ENCODE measurements at places on chromosomes 4 and X. TPM values are rescaled to one million over a fixed set of nuclear protein-coding genes. Genes with fewer than 3 reads are reported as not detected.

GRCh38 chrX:150198776-150199175 lies 164.3 kb upstream of the MAMLD1 start:
- H3K4me1 ChIP-seq: no peaks in the 10 kb centered on the region
- no peaks in the 10 kb centered on the region for H3K36me3 ChIP-seq
- H3K27ac ChIP-seq: no peak overlapping the region
- no peak overlapping the region for H3K4me3 ChIP-seq
- no peak for DNase-seq
- H3K27me3 ChIP-seq: no peaks in the 10 kb centered on the region

DNA sequence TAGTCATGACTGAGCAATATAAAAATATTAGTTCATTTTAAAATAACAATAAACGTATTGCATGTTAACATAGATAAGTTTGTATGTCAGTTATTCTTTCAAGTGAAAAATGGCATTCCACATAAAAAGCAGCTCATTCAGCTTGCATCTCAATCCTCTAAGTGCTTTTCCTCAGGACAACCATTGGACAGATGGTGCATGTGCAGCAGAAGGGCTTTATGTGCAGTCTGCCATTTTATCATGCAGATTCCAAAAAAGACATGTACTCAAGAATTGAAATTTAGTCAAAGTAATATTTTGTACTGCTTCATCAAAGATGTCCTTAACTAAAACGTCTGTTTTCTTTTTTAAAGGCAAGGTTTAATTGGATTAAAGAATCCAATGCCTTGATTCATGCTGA lies 93.4 kb downstream of the RS1 start:
- no peak overlapping the region for H3K4me3 ChIP-seq
- no peak overlapping the region for H3K27ac ChIP-seq
- H3K36me3 ChIP-seq: no peaks in the 10 kb centered on the region
- DNase-seq: no peak
- H3K4me1 ChIP-seq: no peaks in the 10 kb centered on the region
- H3K27me3 ChIP-seq: no peaks in the 10 kb centered on the region

QRFPR gene
- not detected for total RNA-seq

DNA sequence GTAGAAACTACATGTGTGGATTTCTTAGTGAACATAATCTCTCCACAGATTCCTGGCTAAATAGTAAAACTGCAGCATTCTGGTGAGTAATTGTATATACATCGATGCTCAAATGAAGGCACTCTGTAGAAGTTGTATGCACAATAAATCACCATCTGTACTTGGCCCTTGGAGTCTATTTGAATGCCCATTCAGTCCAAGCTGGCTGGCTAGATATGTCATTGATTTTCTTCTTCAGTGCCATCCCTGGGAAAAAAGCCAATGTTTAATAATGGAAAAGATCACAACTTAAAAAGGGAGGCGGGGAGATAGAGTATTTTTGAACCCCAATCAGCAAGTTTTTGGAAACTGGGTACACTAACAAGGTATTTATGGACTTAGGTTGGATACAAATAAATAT lies 381.0 kb upstream of the TEX13C start:
- no peak for DNase-seq
- H3K27ac ChIP-seq: no peak overlapping the region
- no peaks in the 10 kb centered on the region for H3K36me3 ChIP-seq
- no peaks in the 10 kb centered on the region for H3K4me1 ChIP-seq
- H3K27me3 ChIP-seq: no peaks in the 10 kb centered on the region

TBX22 gene
- not detected for total RNA-seq

DNA sequence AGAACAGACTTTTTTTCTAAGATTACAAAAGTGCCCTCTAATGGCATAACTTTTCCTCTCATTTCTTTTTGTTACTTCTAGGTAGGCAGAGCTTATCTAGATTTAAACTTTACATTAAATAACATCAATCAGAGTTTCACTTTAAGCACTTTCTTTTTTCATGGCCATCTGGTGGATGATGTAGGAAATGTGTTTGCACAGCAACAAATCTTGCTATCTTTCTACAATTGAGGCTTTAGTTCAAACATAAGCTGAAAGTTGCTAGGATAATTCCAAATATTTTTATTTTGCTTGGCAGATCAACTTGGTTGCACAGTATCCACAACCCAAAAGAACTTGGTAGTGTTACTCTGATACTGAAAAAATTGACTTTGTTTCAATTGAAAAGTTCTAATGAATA lies 22.0 kb downstream of the NDNF start:
- no peak overlapping the region for H3K4me3 ChIP-seq
- no peak overlapping the region for H3K27ac ChIP-seq
- no peaks in the 10 kb centered on the region for H3K36me3 ChIP-seq

GRCh38 chrX:10507181-10507580 lies 113.2 kb downstream of the MID1 start:
- no peaks in the 10 kb centered on the region for H3K27me3 ChIP-seq
- H3K4me3 ChIP-seq: no peak overlapping the region
- no peaks in the 10 kb centered on the region for H3K4me1 ChIP-seq
- H3K36me3 ChIP-seq: no peaks in the 10 kb centered on the region
- no peak overlapping the region for H3K27ac ChIP-seq

ETNPPL gene
- not detected for total RNA-seq

TRAM1L1 gene
- total RNA-seq: not detected

GRCh38 chr4:3174371-3175338 lies 74.3 kb upstream of the MSANTD1 start:
- no peak for DNase-seq
- no peaks in the 10 kb centered on the region for H3K36me3 ChIP-seq
- H3K4me1 ChIP-seq: no peaks in the 10 kb centered on the region
- no peak overlapping the region for H3K4me3 ChIP-seq
- H3K27ac ChIP-seq: no peak overlapping the region

DNA sequence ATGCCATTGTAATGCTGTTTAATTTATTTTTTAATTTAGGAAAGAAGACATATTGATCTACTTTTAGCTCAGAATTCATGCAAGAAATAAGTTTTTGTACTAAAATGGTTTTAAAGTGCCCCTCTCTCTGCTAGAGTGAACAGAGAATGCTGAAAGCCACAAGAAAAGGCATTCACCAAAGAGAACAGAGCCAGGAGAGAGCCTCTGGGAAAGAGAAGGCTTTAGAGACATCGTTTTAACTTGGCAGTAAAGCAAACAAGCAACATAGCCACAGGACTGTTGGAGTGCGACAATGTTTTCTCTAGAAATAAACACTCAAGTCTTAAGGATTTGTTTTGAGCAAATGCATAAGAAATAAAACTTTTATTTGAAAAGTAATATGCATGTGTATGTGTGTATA lies 484.1 kb upstream of the CPEB2 start:
- H3K27me3 ChIP-seq: no peaks in the 10 kb centered on the region
- DNase-seq: no peak
- H3K36me3 ChIP-seq: no peaks in the 10 kb centered on the region
- H3K27ac ChIP-seq: no peak overlapping the region
- H3K4me1 ChIP-seq: no peaks in the 10 kb centered on the region

- DNase-seq: peak; percentile 34
- H3K4me1 ChIP-seq: peaks cover 7% of the 10 kb centered on the region
- no peak overlapping the region for H3K4me3 ChIP-seq
- H3K27me3 ChIP-seq: no peaks in the 10 kb centered on the region
Measured at GRCh38 chr4:6898763-6899162, 10.9 kb upstream of the TBC1D14 start.

- DNase-seq: no peak
- no peaks in the 10 kb centered on the region for H3K27me3 ChIP-seq
- no peak within 1 kb of the TSS for H3K4me3 ChIP-seq
- H3K4me1 ChIP-seq: no peaks in the 10 kb centered on the region
- no peak within 1 kb of the TSS for H3K27ac ChIP-seq
- H3K36me3 ChIP-seq: no peaks in the 10 kb centered on the region
Measured at GRCh38 chrX:26138274-26138673, at the start of gene MAGEB18. MAGEB18 (plus strand) TSS chrX:26138343; CDS start chrX:26138986, 643 bp downstream.

- no peaks in the 10 kb centered on the region for H3K4me1 ChIP-seq
- no peak overlapping the region for H3K27ac ChIP-seq
- no peaks in the 10 kb centered on the region for H3K36me3 ChIP-seq
- no peaks in the 10 kb centered on the region for H3K27me3 ChIP-seq
Measured at GRCh38 chrX:8636497-8636896, 95.4 kb downstream of the ANOS1 start.

SLITRK2 gene
- 1.7 TPM for total RNA-seq

NLGN3 gene
- 1.6 TPM for total RNA-seq

DNA sequence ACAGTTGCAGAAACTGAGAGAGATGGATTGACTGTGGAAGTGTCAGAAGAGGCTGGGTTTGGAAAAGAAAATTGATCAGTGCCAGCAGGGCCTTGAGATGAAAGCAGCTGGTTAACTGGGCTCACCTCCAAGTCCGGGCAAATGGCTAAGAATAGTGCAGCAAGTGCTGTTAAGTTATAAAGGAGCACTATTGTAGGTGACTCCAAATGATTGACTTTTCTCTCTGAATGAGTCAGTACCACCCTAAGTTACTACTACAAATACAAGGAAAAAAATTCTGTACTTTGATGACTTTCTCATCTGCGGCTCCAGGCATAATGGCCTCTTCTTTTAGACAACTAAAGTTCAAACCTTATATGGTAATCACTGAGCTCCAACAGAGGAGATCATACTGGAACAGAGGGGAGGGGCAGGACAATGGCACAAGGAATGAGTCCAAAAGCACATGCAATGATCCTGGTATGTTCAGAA lies 733.4 kb upstream of the INTU start:
- H3K4me1 ChIP-seq: no peaks in the 10 kb centered on the region
- no peak overlapping the region for H3K27ac ChIP-seq
- no peaks in the 10 kb centered on the region for H3K36me3 ChIP-seq

- H3K36me3 ChIP-seq: no peaks in the 10 kb centered on the region
- no peak for DNase-seq
- no peak overlapping the region for H3K27ac ChIP-seq
- H3K4me3 ChIP-seq: no peak overlapping the region
- H3K4me1 ChIP-seq: no peaks in the 10 kb centered on the region
Measured at GRCh38 chrX:40085102-40085551, 12.6 kb downstream of the BCOR start.

PPEF2 gene
- total RNA-seq: not detected

DNA sequence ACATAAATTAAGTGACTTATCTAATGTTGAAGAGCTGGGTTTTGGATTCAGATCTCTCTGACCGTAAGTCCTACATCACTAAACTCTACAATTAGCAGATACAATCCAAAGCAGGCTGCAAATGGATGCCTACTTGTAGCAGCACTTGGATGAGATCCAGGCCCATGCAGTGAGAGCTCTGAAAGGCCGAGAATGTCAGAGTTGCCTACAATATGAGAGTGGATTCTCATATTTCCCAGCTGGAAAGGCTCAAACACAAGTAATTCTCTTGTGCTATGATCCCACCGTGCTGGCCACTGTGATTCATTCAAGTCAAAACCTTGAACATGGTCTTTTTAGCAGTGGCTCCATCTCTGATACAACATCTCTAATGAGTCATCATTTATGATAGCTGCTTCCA lies 125.4 kb upstream of the CHRDL1 start:
- H3K27ac ChIP-seq: no peak overlapping the region
- no peaks in the 10 kb centered on the region for H3K4me1 ChIP-seq
- H3K36me3 ChIP-seq: no peaks in the 10 kb centered on the region
- H3K27me3 ChIP-seq: no peaks in the 10 kb centered on the region
- DNase-seq: no peak

DNA sequence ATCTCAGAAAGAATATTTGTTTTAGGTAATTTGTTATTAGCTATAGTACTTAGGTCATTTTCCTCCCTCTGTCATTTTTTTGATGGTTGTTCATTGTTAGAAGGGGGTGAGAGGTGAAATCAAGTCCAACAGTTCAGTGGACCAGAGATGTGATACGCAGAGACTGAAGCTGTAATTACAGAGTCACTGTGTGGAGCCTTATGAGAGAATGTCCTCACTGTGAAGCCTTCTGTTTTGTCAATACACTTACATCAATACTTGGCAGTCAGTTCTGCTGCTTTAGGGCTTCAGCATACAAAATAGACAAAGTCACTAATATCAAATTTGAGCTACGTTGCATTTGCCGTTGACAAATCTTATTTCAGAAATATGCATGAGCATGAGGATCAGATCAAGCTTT lies 692.5 kb downstream of the C4orf33 start:
- no peaks in the 10 kb centered on the region for H3K27me3 ChIP-seq
- no peaks in the 10 kb centered on the region for H3K4me1 ChIP-seq
- no peak for DNase-seq
- no peak overlapping the region for H3K27ac ChIP-seq
- no peak overlapping the region for H3K4me3 ChIP-seq
